NCI-H2227 treated with DMSO at 0.1 percent for 48 hours (cell line): ENCODE measurements at places on chromosomes 12 and 14.

DNA sequence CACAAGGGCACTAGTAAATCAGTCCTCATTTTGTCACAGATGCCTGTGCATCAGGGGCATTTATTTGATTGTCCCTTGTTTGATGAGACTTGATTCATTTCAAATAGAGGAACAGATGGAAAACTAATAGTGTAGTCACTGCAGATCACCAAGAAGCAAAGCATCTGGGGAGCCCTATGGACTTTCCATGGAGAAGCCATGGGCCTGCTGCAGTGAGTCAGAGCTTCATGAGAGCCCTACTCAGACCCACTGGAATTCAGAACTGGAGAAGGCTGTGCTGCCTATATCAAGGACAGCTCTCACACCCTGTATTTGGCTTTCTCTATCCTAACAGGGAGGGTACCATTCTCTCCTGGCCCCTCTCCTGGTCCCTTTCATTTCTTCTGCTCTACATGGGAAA, 126.2 kb downstream of the GRIP1 start:
- DNase-seq, result no peak

DNA sequence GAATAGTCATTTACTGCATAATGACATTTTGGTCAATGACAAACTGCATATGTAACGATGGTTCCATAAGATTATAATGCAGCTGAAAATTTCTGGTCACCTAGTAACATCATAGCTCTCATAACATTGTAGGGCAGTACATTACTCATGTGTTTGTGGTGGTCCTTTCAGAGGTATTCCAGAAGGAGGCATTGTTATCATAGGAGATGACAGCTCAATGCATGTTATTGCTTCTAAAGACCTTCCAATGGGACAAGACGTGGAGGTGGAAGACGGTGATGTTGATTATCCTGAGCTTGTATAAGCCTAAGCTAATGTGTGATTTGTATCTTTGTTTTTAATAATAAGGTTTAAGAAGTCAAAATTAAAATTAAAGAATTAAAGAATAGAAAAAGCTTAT, 43.8 kb upstream of the TSPAN11 start:
- DNase-seq, result no peak

GRCh38 chr14:35576856-35577255, 42.9 kb downstream of the INSM2 start:
- no peak for DNase-seq

DNA sequence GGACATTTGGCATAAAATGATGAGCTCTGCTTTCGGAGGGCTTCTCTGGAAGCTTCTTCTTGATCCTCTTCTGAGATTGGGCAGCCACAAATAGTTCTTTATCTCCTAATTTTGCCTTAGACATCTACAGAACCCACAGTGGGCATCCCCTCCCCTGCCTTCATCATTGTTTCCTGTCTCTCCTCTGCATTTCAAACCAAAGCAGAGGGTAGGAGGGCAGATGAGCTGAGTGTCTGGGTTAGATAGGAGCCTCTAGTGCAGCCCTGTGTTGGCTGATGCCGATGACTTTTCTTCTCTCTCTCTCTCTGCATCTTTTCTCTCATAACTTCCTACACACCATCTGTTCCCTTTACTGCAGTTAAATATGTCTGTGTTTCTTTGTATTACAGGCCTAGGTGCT, 8.5 kb upstream of the IL26 start:
- DNase-seq, result no peak
